ENCODE measurements at places on chromosomes 7 and 10.
A peak's percentile ranks its signal among the peaks of the same experiment; 100 is the strongest.

DNA sequence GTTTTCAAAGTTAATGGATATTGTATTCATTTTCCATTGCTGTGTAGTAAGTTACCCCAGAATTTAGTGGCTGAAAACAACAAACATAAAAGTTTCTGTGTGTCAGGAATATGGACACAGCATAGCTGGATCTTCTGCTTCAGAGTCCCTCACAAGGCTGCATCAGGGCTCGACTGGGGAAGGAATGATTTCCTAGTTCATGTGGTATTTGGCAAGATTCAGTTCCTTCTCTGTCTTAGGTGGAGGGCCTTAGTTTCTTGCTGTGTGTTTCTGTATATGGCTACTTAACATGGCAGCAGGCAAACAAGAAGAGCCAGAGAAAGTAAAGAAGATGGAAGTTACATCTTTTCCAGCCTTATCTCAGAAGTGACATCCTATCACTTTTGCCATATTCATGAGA is 51.1 kb downstream of the TPST1 start:
- DNase-seq: no peak

GRCh38 chr7:106773228-106773627 is 91.9 kb upstream of the PIK3CG start:
- no peak for DNase-seq

DNA sequence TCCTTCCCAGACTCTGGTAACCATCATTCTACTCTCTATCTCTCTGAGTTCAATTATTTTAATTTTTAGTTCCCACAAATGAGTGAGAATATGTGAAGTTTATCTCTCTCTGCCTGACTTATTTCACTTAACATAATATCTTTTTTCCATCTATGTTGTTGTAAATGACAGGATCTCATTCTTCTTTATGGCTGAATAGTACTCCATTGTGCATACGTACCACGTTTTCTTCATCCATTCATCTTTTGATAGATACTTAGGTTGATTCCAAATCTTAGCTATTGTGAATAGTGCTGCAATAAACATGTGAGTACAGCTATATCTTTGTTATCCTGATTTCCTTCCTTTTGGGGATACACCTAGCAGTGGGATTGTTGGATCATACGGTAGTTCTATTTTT is 23.9 kb downstream of the RPA3 start:
- DNase-seq: no peak

DNA sequence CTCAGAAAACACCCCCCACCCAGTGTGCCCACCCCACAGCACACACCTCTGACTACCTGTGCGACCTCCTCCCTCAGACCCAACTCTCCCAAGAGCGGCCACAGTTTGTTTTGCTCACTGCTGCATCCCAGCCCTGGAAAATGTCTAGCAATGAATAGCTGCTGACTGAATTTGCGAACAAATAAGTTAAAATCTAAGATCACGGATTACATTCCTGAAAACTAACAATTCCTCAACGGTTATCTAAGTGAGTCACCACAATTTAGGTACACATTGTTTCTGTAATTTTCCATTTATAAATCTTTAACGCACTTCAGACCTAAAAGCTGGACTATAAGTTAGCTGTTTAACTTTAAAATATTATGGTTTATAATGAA is 235.2 kb downstream of the ZMYND11 start:
- DNase-seq: peak; percentile 31

DNA sequence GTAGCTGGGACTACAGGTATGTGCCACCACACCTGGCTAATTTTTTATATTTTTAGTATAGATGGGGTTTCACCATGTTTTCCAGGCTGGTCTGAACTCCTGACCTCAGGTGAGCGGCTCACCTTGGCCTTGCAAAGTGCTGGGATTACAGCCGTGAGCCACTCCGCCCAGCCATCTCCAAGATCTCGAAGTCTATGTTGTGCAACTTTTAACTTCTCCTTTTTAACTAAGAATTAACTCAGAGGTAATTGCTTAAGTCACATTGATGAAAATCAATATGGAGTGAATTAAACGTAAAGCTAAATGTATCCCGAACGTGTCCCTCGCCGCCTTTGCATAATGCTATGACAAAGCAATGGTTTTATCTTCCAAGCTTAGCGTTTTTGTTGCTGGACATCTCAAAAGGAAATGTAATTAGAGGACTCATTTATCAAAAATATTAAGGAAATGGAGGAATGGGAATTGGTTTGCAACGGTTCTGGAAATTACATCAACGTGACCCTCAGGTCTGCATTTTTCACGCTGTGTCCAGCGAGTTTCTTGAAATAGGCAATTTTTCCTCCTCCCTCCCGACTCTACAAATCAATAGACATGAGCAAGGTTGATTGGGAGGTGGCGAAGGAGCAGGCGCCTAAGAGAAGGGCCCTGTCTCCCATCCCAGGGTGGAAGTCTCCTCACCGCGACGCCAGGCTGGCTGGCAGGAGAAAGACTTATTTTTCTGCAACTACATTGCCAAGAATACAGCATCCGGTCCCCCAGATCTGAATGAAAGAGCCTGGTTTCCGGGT is 89.8 kb downstream of the TMEM130 start:
- DNase-seq: no peak

- DNase-seq: no peak
Observed at GRCh38 chr7:157008206-157009169, 2.0 kb downstream of the MNX1 start.

GRCh38 chr7:107926481-107926880 is 35.5 kb downstream of the DLD start:
- no peak for DNase-seq

GRCh38 chr10:50593523-50594376 is 30.0 kb downstream of the SGMS1 start:
- peak; percentile 83 for DNase-seq

DNA sequence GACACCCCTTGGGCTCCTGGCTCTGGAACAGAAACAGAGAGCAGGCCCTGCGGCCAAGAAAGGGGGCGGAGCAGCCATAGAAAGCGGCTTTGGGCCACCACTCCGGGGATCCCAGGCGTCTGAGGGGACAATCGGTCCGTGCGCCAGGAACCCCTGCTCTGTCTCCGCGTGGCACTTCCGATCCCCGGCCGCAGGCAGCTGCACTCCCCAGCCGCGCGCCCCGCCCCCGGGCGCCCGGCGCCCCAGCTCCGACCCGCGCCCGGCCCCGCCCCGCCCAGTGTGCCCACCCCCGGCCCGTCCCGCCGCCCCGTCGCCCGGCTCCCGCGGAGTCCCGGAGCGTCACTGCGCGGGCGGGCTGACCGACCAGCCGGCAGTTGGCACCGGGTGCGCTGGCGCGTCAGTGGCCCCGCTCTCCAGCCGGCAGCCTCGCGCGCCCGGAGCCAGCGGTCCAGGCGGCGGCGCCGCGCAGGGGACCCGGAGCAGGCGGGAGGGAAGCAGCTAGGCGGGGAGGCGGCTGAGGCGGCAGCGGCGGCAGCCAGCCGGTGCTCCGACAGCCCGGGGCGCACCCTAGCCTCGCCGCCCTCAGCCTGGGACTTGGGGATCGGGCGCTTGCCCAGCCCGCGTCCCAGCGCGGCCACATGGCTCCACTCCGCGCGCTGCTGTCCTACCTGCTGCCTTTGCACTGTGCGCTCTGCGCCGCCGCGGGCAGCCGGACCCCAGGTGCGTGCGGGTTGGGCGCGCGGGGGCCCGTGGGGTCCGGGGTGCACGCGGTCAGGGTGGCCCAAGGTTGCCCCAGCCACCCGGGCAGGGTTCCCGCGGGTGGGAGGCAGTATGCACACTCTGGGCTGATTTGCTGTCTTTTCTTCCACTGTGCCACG is at the start of gene ADAMTS14:
TSS of gene ADAMTS14 (plus strand) at position 342 of the 878 bp plus-strand sequence. CDS start at position 639, 297 bp downstream.
- peak; percentile 28 for DNase-seq

- no peak for DNase-seq
Observed at GRCh38 chr7:94623820-94624219, 32.1 kb downstream of the SGCE start.

GRCh38 chr7:114959931-114960330 is 38.0 kb downstream of the MDFIC start:
- no peak for DNase-seq

- DNase-seq: no peak
Observed at GRCh38 chr10:44965651-44966097, 6.1 kb downstream of the RASSF4 start.

- DNase-seq: no peak
Observed at GRCh38 chr7:152887191-152887590, 127.6 kb downstream of the ACTR3B start.

Measured in fibroblast of skin of abdomen (primary cell).